ENCODE measurements at places on chromosomes 3 and 15.
A peak's percentile ranks its signal among the peaks of the same experiment; 100 is the strongest.

DNA sequence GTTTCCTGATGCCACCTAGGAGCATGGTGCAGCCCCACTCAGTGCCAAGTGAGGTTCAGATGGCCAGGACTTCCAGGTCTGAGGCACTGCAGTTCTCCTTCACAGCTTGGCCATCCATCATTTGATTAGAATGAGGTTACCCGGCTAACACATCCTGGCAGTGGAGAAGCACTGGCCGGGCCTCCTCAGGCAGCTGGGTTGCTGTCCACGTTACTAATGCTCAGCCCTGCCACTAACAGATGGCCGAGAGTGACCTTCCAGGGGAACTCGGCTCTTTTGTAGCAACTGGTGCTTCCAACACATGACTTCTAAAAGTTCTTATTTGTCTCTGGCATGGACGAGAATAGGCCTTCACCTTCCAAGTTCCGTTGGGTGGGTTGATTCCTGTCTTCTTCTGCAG is 204.6 kb upstream of the CFAP20DC start:
- no peak for DNase-seq

GRCh38 chr3:116553355-116553754 is 108.1 kb upstream of the LSAMP start:
- no peak for DNase-seq

DNA sequence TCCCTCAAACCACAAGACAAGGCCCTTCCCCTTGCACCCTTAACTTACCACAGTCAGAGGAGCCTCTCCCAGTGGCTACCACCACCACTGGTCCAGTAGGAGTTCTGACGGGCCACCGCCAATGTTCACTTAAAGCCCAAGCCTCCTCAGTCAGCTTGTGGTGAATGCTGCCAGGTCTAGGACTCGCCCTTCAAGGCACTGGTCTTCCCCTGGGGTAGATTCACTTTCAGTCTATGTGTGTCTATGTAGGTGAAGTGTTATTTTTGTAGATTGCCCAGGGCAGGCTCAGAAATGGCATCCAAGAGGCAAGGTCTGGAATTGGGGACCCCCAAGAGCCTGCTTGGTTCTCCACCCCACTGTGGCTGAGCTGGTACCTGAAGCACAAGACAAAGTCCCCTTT is 15.4 kb upstream of the CASR start:
- DNase-seq, result no peak

GRCh38 chr3:8857720-8858367 is 88.4 kb upstream of the OXTR start:
- DNase-seq, result no peak

DNA sequence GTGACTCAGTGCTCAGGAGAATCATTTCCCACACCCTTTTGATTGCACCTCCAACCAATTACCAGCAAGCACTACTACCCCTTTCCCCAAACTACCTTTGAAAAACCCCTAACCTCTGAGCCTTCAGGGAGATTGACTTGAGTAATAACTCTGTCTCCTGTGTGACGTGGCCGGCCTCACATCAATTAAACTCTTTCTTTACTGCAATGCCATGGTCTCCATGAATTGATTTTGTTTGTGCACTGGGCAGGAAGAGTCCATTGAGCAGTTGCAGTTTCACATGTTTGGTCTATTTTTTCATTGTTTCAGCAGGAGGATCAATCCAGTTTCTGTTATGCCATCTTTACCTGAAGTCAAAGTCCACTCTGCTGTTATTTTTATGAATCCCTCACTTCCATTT is 32.4 kb downstream of the SCN11A start:
- no peak for DNase-seq

DNA sequence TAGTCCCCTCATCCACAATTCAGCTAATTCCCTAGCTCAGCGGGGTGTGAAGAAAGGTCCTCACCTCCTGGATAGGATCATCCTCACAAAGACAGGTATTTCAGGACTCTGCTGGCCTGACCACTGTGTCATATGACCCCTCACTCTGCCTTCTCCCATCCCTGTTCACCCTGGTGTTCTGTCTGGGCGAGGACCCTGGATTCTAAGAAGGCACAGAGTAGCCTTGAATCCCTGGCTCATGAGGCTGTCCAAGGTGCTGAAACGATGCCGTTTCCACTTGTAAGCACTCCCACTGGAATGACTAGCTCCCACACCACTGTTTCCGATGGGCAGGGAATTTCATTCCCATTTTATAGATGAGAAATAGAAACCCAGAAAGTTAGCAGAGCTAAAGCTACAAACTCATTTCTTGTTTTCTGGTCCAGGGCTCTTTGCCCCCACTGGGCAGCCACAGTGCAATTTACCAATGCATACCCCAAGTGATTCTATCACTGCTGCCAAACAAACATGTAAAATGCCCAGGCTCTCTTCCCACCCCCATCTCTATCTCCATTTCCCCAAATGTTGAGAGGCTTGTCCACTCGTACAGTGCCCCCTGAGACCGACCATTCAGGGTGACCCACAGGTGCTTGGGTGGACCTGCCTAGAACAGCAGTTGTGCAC is 83.2 kb downstream of the RAB11A start:
- no peak for DNase-seq

- no peak for DNase-seq
These were observed 21.0 kb upstream of the CLDN18 start for GRCh38 chr3:137988982-137989381.

DNA sequence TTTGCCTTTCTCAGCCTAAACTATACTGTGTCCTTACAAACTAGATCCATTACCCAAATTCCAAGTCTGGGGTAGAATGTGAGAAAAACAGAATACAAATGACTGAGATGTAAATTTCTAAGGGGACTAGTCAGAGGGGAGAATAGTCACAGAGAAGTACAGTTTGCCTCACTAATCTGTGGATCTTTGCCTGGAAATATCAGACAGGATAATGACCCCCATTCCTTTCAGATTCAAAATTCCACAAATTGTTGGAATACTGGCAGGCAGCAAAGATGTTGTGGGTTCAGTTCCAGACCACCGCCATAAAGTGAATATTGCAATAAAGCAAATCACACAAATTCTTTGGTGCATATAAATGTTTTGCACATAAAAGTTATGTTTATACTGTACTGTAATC is 762.8 kb upstream of the NR2F2 start:
- no peak for DNase-seq

GRCh38 chr15:50764461-50765194 is 878 bp downstream of the SPPL2A start:
- DNase-seq, result peak; percentile 35

- DNase-seq, result no peak
These were observed 49.9 kb downstream of the CACNA1D start for GRCh38 chr3:53544357-53544756.

DNA sequence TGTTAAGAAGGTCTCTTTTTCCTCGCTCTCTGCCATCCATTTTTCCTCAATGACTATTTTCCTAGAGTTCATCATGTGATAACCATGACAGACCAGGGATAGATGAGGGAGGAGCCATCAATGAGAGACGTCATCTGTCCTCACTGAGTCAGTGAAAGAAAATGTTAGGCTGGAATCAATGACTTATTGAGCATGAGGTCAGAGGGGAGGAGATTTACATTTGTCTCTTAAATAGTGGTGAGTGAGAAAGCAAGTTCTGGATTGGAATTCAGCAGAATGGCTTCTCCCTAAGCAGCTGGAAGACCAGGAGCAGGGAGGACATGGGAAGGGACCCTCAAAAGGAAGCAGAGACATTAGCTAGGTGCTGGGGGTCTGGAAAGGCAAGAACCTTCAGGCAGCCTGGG is 28.2 kb upstream of the USP3 start:
- DNase-seq, result no peak

GRCh38 chr15:94081829-94082228 is 149.5 kb upstream of the MCTP2 start:
- DNase-seq, result no peak

DNA sequence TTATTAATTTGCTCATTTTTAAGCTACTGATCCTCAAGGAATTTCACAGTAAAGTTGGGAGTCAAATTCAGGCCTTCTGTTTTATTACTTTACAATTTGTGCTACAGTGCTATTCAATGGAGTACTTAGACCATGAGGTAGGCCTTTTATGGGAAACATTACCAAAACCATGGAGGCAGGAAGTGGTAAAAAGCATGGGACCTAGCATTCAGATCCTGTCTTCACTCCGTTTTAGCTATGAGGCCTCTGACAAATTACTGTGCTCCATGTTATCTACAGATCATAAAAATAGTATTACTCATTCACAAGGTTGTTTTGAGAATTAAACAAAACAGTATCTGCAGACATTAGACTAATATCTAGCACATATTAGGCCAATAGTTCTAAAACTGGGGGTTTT is 140.6 kb upstream of the SLITRK3 start:
- DNase-seq, result no peak

DNA sequence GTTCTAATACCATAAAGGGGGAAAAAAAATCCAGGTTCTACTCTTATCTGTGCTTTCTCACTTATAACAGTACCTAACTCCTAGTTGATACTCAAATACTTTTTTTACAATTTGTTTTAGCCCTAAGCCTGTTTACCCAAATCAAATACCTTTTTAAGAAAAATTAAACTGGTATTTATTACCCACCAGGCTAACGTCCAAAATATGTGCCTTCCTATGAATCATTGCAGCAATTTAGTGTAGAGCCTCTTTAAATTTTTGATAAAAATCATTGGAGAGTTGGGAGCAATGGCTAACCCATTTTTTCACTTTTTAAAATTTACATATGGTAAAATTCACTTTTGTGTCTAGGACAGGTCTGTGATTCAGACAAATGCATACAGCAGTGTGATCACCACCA is 27.9 kb downstream of the FILIP1L start:
- no peak for DNase-seq

GRCh38 chr3:111619833-111620232 is 24.7 kb upstream of the ZBED2 start:
- no peak for DNase-seq

- DNase-seq, result no peak
These were observed 11.9 kb upstream of the CD200R1L start for GRCh38 chr3:112858410-112859069.

GRCh38 chr15:74381481-74381880 is 14.0 kb upstream of the CYP11A1 start:
- DNase-seq, result no peak

GRCh38 chr3:9902372-9903237 is at the start of gene IL17RE:
Gene IL17RE (plus strand): TSS chr3:9902848. CDS start chr3:9902933, 85 bp downstream.
- DNase-seq, result no peak

GRCh38 chr3:191753196-191753595 is 292.2 kb downstream of the PYDC2 start:
- DNase-seq, result no peak

GRCh38 chr3:178709051-178709450 is 172.8 kb downstream of the KCNMB2 start:
- DNase-seq, result no peak

- DNase-seq, result no peak
These were observed 38.7 kb upstream of the PTPN23 start for GRCh38 chr3:47342151-47342550.

DNA sequence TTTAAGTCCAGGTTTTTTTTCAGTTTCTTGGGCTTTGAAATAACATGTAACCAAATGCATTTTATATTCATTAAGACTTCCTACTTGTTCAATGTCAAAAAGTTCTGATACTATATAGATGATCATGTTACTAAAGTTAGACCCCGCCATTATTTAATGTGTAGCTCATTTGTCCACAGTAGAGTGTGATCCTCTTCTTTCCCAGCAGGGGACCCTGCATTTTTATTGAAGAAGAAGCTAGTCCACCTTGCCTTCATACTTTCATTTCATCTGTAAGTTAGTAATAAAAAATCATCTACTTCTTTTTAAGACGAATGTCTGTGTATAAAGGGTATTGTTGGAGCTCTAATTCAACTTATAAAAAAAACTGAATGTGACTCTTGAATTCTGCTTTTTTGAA is 404.6 kb downstream of the SI start:
- DNase-seq, result no peak

DNA sequence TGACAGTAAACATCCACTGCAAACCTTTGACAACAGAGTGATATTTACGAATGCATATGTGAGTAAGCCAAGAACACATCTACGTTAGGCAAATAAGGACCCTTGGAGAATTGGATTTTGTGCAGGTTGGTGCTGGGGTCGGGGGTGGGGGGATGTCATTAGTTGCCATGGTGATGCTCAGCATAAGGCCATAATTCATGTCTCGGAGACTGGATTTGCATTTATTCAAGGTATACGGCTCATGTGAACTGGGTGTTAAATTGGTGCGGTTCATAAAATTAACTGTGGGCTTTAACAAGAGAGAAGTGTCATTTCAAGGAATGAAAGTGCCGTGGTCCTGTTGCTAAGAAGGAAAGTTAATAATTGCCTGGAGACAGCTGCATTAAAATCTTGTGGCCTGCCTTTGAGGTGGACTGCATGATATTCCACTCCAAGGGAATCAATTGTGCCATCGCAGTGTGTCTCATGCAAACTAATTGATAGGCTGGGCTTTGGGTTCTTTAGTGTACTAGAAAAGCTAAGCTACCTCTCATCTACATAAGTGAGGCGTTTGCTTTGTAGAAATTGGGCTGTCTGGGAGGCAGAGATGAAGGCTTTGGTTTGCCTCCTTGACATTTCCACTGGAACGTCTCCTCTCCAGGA is 228.9 kb upstream of the FEZF2 start:
- no peak for DNase-seq

GRCh38 chr3:85377115-85377514 is 418.3 kb downstream of the CADM2 start:
- DNase-seq, result no peak

DNA sequence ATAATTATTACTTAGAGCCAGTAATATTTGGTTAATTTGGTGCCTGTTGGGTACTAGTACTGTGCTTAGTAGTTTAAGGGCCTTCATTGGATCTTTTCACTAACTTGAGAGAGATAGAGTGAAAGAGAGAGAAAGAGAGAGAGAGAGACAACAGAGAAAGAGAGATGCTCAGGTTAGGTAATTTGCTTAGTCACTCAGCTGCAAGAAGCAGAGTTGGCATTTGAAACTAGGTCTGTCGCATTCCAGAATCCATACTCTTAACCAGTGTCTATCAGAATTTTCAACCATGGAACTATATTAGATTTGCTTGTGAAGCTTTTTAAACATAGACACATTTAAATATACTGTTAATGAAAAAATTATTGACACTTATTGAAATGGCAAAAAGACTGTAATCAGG is 31.1 kb upstream of the NUDT16 start:
- no peak for DNase-seq

DNA sequence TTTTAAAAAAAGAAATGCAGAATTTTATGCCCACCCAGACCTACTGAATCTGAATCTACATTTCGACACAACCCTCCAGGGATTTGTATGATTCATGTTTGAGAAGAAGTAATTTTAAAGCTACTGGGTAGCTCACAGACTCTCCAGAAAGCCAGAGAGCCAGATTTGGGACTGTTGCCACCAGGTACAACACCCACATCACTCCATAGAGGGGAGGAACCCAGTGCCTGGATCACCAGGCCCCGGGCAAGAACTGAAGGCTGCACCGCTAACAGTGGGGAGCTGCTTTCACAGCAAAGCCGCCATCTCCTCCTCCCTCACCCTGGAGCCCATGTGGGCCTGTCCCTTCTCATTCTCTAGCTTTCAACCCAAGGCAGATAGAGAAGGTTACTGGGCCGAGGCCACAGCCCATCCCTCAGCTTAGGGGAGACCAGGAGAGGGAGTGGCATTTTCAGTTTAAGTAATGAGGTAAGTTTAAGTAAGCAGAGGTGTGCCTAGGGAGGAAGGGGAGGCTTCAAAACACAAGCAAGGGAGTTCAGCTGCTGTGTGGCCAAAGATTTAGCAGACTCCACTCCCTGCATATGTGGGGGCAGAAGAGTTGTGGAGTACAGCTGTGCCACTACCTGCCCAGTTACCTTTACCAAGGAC is 109.8 kb downstream of the IL12A start:
- no peak for DNase-seq

Measured in stimulated activated CD4-positive, alpha-beta T cell treated with anti-CD3 and anti-CD28 coated beads, Interleukin-4, amount 100 ng/mL, for 4 hours (primary cell).